ENCODE measurements at places on chromosomes 6 and 20. TPM values are rescaled to one million over a fixed set of nuclear protein-coding genes. Genes with fewer than 3 reads are reported as not detected.
A peak's percentile ranks its signal among the peaks of the same experiment; 100 is the strongest.

GRCh38 chr6:151323791-151324487 lies 67.4 kb downstream of the ZBTB2 start:
- peak; percentile 84 for DNase-seq

GRCh38 chr6:155974811-155975323 lies 519.2 kb upstream of the NOX3 start:
- no peak for DNase-seq

- DNase-seq, result peak; percentile 72
Measured at GRCh38 chr6:151087861-151088598, 151.7 kb upstream of the AKAP12 start.

- no peak for DNase-seq
Measured at GRCh38 chr6:74152096-74152675, 456.2 kb downstream of the CD109 start.

DNA sequence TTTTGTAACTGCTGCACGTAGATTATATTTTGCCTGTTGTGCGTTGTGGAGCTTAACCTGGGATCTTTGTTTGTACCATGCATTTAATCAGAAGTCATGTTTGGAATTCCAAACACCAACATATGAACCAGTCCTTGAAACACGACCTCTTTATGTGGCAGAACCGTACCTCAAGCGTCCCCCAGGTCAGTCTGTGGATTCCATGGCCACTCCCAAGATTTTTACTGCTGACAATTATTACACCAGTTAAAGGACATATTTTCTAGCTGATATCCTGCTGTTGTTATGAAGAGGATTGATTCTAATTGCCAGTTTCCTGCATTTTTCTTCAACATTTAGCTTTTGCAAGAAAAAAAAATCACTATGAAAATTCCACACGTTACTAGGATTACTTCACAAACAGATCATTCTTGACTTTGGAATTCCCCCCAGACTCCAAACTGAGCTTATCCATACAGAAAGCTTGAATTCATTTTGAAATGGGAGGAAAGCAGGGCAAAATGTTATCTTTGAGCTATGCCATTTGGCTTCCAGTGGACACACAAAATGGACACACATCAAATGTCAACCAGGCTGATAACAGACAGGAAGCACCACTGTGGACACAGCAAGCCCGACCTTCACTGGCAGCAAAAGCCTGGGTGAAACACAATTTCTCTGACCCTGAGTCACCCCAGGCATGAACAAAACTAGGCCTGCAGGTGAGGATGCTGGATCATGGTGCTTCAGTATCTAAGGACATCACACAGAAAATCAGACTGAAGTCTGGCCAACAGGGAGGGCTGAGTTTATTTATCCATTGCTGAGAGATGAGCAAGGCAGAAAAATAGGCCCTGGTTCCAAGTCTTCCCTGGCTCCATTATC lies 542.9 kb upstream of the JAG1 start:
- peak; percentile 58 for DNase-seq

- DNase-seq, result no peak
Measured at GRCh38 chr6:70738028-70738427, 70.3 kb downstream of the SMAP1 start.

- no peak for DNase-seq
Measured at GRCh38 chr6:70264306-70264705, 38.6 kb downstream of the COL9A1 start.

- no peak for DNase-seq
Measured at GRCh38 chr6:29925727-29926412, 16.5 kb upstream of the HLA-A start.

GRCh38 chr6:129730477-129731165 lies 20.6 kb upstream of the ARHGAP18 start:
- no peak for DNase-seq

DNA sequence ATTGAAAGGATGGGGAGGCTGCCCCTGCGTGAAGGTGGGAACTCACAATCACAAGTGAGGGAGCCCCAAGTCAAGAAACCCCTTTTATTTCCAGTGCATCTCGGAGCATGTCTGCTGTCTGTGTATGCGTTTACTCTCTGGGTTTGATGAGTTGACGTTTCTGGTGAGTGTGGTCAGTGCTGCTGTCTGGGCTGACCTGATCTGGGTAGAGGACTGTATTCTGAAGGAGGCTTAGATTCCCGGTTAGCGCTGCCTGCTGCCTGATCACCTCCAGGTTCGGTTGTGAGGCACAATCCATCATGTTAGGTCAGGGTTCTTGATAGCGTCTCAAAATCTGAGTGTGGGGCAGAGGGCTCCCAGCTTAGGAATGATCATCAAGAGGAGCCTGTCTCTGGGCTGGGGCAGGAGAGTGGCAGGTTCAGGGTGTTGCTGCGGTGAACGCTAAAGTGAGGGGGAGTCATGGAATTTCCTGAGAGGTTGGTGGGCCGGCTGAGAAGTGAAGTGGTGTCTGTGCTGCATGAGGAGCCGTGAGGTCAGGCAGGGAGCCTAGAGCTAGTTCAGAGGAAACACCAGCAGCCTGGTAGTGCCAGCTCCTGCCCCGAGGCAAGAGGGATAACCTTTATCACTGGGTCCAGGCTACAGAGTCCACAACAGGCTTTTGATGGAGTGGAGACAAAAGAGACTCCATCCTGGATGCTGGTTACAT lies 225.3 kb upstream of the CST7 start:
- DNase-seq, result no peak

- DNase-seq, result no peak
Measured at GRCh38 chr6:160934157-160934556, 57.4 kb upstream of the MAP3K4 start.

- DNase-seq, result no peak
Measured at GRCh38 chr6:166815629-166816028, 140.7 kb downstream of the RNASET2 start.

GRCh38 chr6:36119209-36119608 lies 11.1 kb upstream of the MAPK13 start:
- no peak for DNase-seq

GRCh38 chr6:42239736-42240375 lies 22.2 kb upstream of the MRPS10 start:
- DNase-seq, result no peak

- no peak for DNase-seq
Measured at GRCh38 chr6:33107641-33108040, 31.9 kb downstream of the HLA-DPB1 start.

DNA sequence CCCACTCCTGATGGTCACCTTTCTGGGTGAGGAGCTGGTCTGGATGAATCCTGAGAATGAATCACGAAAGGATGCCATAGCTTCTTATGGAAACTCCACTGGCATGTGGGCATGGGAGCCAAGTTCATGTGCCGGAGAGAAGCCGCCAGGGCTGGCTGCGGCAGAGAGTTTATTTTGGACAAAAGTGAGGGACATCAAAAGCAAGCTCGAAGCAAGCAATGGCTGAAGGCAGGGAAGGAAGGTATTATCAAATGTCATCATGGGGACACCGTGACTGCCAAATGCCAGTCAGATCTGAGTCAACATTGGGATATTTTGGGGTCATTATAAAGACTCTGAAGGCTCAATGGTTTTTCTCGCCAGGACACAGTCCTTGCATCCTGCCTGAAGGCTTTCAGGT lies 249.1 kb downstream of the QKI start:
- no peak for DNase-seq

- DNase-seq, result no peak
Measured at GRCh38 chr20:62267543-62267942, 29.2 kb downstream of the OSBPL2 start.

DNA sequence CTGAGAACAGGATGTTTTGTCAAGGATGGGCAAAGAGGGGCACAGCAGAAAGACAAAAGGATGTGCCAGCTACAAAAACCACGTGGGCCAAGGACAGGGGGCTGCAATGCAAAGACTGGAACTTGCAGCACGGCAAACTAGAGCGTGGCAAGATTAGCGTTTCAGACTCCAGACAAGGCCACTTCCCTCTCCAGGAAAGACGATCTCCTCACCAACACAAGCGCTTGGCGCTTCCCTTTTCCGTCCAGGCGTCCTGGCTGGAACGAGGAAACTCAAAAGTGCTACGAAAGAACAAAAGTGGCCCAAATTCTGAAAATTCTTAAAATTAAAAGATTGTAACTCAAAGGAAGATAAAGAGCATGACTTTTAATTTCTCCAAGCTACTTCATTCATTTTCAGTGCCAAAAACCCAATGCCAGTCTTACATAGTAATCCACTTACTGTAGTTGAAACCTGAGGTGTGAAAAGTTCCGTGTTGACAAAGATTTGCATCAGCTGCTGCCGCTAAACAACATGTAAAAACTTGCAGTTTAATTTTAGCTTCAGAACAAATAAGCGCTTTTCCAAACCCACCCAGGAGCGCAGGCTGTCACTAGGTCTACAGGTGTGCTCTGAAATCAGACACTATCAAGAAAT lies 207.1 kb upstream of the RREB1 start:
- no peak for DNase-seq

DNA sequence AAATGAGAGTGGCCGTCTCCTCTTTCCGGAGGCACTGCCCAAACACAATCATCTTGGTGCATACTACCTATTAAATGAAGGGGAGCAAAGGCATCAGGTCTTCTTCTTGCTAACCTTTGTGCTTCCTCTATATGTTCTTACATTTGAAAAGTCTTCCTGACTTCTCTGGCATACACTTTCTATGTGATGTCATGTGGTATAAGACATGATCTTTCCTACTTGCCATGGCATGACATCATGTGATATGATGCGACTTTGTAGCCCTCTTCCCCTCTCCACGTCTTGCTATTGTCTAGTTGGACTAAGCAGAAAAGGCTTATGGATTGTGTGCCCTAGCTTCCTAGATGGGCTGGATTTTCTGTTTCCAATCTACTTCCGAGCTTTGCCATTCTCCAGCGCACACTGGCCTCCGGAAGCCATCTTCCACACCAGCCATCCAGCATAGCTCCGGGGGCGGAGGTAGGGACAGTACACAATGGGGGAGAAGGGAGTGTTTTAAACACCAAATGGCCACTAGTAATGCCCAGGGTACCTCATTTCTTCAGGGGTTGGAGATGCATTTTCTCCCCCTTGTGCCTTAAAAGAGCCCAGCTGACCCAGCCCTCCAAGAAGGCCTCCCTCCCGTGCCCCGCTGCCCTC lies 8.8 kb upstream of the NEDD9 start:
- DNase-seq, result no peak

DNA sequence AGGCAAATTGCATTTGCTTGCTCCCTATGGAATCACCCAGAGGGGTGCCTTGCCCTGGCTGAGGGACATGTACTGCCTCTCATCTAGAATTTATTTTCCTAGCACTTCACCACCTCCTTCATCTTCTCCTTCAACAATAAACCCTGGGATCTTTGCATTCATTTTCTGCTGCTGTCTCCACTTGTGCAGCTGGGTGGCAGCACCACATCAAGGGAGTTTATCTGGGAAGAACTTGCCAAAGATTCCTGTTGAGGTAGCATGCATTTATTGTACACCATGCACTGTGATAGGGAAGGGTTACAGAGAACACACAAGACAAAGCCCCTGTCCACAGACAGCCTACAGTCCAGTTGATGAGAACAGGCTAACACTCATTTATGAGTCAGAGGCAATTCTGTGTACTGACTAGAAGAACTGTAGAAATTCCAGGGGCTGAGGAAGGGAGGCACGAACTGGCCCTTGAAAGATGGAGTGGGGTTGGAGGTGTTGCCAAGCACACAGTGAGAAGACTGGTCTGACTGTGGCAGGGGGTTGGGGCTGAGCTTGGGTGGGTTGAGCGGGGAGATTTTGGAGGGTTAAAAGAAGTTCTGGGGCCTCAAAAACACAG lies 17.5 kb downstream of the C20orf173 start:
- no peak for DNase-seq

DNA sequence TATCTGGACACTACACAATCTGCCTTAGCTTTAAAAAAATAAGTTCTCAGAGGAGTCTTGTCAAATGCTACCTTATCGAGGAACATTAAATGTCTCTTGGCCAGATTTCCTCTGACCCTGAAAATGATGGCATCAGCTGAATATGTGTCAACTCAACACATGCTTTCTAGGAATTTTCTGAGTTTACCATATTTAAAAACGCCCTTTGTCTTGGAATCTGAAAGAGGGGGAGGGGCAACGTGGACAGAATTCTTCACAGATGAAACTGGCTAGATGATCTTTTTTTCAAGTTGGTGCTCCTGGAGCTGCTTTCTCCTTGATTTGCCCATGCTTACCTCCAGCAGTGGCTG lies 5.1 kb downstream of the SOX4 start:
- no peak for DNase-seq

- DNase-seq, result no peak
Measured at GRCh38 chr6:163340201-163340887, 74.2 kb upstream of the QKI start.

DNA sequence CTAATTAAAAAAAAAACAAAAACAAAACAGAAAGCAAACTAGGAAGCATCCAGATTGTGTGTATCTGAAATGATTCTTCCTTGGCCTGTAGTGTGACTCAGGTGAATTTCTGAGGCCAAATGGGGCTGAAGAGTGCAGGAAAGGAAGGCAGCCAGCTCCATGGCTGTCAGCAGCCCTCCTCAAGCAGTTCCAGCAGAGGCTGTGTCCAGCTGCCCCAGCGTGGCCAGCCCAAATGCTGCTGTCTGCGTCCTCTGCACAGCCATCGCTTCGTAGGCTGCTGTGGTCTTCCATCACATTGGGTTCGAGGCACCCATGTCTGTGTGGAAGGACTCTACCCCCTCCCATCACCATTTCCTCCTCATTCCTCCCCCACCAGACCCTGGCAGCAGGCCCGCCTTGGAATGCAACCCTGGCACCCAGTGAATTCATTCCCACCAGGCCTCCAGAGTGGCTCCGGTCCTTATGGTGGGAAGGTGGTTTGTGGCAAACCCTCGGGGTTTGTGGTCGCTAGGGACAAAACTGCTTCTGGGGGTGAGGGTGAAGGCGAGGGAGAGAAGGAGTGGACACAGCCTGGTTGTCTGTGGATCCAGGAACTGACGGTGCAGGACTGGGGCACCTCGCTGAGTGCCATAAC lies 81.5 kb downstream of the MYLK4 start:
- no peak for DNase-seq

- DNase-seq, result peak; percentile 74
Measured at GRCh38 chr6:105994591-105995390, 91.3 kb upstream of the PRDM1 start.

- DNase-seq, result no peak
Measured at GRCh38 chr6:154337406-154338005, 19.1 kb downstream of the IPCEF1 start.

Gene CFAP206
- total RNA-seq, result 0.31 TPM

Gene GNMT
- 0.43 TPM for total RNA-seq

Gene PAX1
- not detected for total RNA-seq

Gene ZKSCAN4
- 3.8 TPM for total RNA-seq

Gene CPXM1
- 0.96 TPM for total RNA-seq

Gene CCM2L
- total RNA-seq, result 5.6 TPM

Gene SHLD1
- total RNA-seq, result 11.2 TPM

Gene SNX5
- total RNA-seq, result 52.2 TPM

Gene FITM2
- total RNA-seq, result 143 TPM

Gene PHACTR1
- 25.1 TPM for total RNA-seq

Gene ADGRF5
- 42.7 TPM for total RNA-seq

Gene KIF25
- not detected for total RNA-seq
